Lung microvascular endothelial cell (primary cell): ENCODE measurements at places on chromosomes 1 and 21.

GRCh38 chr1:66968574-66968973, 43.8 kb downstream of the MIER1 start:
- no peak for DNase-seq

GRCh38 chr1:5648410-5649165, 343.6 kb downstream of the NPHP4 start:
- no peak for DNase-seq

- no peak for DNase-seq
Observed at GRCh38 chr1:206128196-206128595, 11.0 kb upstream of the AVPR1B start.

- DNase-seq: no peak
Observed at GRCh38 chr1:234710381-234710780, 100.4 kb upstream of the IRF2BP2 start.

DNA sequence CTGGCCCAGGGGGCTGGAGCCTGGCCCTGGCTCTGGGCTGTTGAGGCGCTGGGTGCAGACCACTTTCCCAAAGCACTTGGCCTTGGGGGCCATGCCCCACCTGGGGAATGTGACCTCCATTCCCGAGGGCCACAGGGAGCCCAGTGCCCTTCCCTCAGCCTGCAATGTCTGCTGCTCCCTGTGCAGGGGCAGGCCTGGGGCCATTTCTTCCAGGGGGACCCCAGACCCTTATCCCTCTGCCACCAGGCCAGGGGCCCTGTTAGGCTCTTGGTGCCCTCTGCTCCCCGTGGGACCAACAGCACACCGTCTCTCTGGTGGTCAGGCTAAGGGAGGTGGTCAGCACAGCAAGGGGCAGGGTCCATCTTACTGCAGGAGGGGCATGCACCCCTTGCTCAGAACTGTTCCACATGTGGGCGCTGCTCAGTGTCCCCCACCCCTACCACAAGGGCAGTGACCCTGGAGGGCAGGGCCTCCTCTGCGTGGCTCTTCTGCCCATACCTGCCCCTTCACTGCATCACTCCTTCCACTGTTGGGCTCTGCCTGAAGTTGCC, 1.1 kb upstream of the TMEM52 start:
- no peak for DNase-seq

DNA sequence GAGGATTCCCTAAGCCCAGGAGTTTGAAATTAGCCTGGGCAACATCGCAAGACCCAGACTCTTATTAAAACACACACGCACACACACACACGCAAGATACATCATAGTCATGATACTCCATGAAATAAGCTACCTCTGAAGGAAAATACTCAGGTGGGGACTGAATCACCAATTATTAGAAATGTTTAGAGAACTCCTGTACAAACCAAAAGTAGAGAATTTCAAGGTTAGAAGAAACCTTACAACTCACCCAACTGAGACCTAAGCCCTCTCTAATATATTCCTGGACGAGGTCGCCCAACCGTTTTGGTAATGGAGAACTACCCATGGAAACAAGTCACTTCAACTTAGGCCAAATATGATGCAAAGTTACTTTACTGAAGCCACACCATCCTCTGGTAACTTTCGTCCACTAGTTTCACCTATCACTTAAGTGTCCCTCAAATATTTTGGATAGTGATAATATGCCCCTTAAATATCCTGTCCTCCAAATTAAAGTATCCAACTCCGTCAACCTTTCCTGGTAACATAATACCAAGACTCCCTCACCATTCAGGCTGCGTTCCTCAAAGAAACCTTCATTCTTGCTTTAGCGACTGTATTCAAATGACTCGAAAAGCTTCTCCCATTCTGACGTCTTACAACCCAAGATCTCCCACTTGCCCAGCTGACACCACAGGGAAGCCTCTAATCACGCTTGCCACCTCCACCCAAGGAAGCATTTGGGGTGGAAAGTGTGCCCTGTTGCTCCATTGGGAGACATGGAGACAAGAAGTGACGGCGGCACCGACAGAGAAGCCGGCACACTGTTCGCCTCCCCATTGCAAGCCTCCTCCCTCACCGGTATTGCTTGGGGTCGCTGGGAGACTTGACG, 856 bp downstream of the NRDC start:
- DNase-seq: peak; percentile 57

GRCh38 chr1:158996998-158997397, 12.7 kb upstream of the IFI16 start:
- DNase-seq: no peak

GRCh38 chr1:230375147-230375546, 51.0 kb downstream of the PGBD5 start:
- no peak for DNase-seq

DNA sequence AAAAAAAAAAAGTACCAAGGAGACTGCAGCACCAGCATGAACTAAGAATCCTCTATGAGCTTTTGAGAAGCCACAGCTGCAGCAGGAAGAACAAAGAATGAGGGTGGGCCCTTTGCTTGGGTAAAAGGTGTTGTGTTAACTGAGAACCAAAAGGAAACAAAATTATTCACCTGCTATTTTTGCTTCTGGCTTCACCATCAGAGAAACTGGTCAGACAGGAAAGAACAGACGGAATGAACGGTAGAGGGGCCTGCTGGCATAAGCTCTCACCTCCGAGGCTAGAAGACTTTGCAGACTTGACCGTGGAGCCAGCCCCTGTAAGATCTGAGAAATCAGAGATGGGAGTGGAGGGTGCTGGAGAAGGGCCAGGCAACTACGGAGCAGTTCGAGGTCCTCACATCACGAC, 27.6 kb downstream of the IL10RB start:
- no peak for DNase-seq

- no peak for DNase-seq
Observed at GRCh38 chr1:226428348-226428747, 20.5 kb upstream of the PARP1 start.

DNA sequence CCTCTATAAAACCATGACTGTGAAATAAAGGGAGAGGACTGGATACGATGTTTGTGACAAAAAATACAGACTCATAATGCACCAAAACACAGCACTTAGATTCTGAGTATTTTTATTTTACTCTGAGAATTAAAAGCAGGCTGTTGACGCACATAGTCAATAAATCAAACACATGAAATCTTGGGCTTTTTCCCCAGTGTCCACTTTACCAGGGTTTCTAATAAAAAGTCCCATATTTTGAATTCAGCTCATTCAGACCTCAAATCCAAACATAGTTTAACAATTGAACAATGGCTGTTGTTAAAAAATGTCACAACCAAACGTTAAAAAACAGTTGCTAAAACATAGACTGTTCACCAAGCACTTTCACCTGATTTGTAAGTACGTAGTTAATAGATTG, 553.4 kb downstream of the LTN1 start:
- no peak for DNase-seq

DNA sequence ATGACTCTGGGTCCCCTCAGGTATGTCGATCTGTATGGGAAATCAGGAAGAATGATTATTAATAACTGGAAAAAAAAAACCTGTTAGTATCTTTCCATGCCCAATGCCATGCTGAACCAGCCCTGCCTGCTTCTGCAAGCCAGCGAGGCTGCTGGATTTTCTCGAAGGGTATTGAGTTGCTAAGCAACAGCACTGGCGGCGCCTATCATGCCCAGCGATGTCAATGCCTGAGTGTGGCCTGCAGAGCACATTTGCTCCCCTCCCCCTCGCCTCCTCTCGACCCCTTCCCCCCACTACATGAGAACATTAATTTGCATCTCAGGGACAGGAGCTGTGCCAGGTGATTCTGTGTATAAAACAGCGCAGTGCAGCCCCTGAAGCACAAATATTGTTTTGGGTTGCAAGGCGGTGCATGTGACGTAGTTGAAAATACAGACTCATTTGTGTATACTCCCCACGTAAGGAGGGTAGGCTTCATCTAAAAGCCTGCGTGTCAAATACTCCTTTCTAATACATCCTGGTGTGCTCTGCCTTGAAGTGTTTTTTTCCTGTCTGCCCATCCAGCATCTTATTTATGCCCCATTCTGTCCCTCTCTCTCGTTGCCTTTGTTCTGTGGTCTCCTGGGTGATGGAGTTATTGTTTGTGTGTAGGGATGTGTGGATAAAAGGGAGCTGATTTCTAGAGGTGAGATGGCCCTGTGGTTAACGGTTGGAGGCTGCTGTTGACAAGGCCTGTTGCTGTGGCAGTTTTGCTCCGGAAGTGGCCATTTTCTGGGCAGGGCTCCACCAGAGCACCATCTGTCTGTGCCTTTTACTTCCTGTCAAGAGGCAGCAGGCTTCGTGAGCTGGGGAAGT, 32.7 kb upstream of the ATP5PO start:
- peak; percentile 47 for DNase-seq

- DNase-seq: no peak
Observed at GRCh38 chr1:4851385-4852065, 197.1 kb downstream of the AJAP1 start.

DNA sequence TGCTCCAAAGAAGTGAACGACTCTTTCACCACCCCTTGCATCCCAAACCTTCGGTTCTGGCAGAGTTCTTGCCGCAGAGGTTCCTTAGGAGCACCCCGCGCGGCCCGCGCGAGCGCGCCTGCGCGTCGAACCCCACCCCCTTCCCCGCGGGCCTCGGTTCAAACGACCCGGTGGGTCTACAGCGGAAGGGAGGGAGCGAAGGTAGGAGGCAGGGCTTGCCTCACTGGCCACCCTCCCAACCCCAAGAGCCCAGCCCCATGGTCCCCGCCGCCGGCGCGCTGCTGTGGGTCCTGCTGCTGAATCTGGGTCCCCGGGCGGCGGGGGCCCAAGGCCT, at the start of gene C1orf56:
Gene C1orf56, plus strand, starts transcription at position 161 of the 334 bp plus-strand sequence. Its CDS starts 97 bp downstream, at position 258.
- peak; percentile 51 for DNase-seq

DNA sequence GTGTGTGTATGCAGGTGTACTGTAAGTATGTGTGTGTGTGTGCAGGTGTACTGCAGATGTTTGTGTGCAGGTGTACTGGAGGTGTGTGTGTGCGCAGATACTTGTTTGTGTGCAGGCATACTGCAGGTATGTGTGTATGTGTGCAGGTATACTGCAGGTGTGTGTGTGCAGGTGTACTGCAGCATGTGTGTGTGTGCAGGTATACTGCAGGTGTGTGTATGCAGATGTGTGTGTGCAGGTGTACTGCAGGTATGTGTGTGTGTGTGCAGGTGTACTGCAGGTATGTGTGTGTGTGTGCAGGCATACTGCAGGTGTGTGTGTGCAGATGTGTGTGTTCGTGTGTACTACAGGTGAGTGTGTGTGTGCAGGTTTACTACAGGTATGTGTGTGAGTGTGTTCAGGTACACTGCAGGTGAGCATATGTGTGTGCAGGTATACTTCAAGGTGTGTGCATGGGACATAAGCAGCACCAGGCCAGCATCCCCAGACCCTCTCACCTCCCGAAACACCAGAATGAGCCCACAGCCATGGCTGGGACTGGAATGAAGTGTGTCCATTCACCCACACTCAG, 97.5 kb downstream of the DMRTB1 start:
- DNase-seq: no peak

DNA sequence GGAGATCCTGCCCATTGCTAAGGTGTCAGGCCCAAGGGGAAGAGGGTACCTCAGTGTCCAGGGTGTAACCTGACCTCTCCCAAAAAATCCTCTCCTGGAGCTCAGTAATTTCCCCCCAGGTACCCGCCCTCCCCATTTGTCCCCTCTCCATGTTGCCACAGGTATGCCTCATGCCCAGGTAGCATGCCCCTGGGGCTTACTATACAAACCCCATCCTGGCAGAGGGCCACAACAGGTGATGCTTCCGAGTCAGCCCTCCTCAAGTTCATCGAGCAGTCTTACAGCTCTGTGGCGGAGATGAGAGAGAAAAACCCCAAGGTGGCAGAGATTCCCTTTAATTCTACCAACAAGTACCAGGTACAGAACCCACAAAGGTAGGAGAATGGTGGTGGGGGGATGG, 15.7 kb downstream of the ATP1A4 start:
- DNase-seq: no peak

- DNase-seq: no peak
Observed at GRCh38 chr1:158295791-158296190, 6.1 kb downstream of the CD1C start.

GRCh38 chr1:115425442-115425841, 87.4 kb upstream of the NGF start:
- no peak for DNase-seq

DNA sequence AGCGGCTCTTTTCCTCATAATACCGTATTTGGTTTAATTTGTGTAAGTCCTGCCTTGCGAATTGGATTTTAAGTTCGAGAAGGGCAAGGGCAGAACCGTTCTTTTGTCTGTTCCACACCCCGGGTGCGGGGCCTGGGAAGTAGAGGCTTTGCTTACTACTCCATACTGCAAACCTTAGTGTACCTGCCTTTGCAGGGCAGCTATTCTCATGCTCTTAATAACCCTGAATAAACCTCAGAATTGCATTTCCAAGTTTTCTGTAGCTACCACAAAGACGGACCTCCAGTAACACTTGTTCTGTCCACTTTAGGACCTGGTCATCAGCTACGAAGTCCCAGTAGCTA, 657 bp upstream of the HNRNPU start:
- no peak for DNase-seq
